ENCODE measurements at places on chromosomes 11 and 22. TPM values are rescaled to one million over a fixed set of nuclear protein-coding genes. Genes with fewer than 3 reads are reported as not detected.

Gene VPREB1
- not detected for total RNA-seq

Gene FUT4
- 3.1 TPM for total RNA-seq

Gene UBQLN3
- not detected for total RNA-seq

Gene ZDHHC8
- total RNA-seq, result 43.4 TPM

Gene OR51E1
- not detected for total RNA-seq

Gene PNPLA3
- 0.65 TPM for total RNA-seq

Gene DTX4
- total RNA-seq, result 3.7 TPM

Gene GAL
- 22.9 TPM for total RNA-seq

Gene PIH1D2
- 0.86 TPM for total RNA-seq

Gene RAPSN
- total RNA-seq, result 0.12 TPM

Gene FGF19
- 0.12 TPM for total RNA-seq

Gene NXPE1
- not detected for total RNA-seq

Gene DNAJB7
- total RNA-seq, result not detected

Gene P2RX3
- total RNA-seq, result 0.09 TPM

Gene TTC28
- total RNA-seq, result 2.5 TPM

Gene XBP1
- total RNA-seq, result 47.0 TPM
